ENCODE measurements at places on chromosomes 5 and 9.

DNA sequence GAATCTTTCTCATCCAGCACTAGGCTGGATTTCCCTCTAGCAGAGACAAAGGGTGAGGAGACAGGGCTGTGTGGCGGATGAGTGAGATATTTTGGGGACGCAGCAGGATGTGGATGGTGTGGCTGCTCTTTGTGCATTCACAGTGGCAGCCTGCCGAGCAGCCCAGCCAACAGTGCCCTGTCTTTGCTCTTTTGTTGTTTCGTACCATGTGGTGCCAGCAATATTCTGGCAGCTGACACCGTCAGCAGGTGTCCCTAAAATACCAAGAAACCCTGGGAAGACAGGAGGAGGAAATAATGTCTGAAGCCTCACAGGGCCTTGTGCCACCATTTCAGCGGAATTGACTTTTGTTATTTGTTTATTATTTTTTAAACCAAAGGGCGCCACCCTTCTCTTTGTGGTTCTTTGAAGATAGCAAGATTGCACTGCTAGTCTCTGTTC is 141.4 kb downstream of the CCDC192 start:
- no peak for DNase-seq

- no peak for DNase-seq
Measured at GRCh38 chr5:7000310-7000709, 287.1 kb downstream of the TENT4A start.

DNA sequence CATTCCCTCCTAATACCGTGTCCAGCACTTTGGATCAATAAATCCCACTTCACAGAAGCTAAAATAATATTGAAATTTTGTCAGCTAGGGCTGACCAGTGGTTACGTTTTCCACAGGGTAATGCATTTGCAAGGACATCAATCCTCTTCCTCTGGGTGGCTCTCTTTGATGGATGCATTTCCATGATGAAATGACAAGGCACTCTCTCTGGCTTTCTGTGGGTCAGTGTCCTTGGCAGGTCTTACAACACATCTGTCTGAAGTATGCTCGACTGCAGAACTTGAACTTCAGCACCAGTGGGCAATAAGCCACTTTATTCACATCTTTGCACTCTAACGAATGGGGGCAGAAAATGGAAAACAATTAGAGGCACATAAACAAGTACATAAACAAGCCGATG is 330.1 kb downstream of the ADAMTS6 start:
- DNase-seq = no peak

DNA sequence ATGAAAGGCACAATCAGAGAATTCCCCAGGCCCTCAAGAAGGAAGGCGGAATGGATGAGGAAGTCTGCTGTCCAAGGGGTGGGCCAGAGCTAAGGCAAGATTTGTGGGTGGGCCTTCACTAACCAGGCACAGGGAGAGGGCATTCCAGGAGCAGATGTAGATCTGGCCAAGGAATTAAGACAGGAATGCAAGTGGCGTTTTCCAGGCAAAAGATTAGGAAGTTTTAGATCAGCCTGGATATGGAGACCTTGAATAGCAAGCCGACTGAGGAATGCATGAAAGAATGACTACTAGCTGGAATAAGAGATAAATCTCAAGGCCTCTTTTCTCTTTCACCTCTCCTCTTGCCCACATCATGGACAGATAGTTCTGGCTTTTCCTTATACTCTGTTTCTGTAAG is 68.5 kb downstream of the GHR start:
- no peak for DNase-seq

GRCh38 chr9:117050007-117050406 is 362.9 kb downstream of the TRIM32 start:
- no peak for DNase-seq

DNA sequence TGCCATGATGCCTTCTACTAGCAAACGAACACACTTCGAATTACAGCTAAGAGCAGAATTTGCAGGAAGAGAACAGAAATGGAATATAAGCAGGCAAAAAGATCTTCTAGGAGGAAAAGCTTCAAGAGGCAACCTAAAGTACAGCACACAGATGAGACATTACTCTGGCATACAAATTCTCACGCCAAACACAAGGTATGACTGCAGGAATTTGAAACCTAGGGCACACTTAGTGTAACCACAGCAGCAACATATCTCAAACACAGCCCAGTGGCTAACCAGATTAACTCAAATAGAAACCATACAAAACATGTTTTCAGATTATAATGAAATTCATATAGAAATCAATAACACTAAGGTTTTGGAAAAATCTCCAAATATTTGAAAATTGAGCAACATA is 481.0 kb upstream of the RGMB start:
- DNase-seq = no peak

DNA sequence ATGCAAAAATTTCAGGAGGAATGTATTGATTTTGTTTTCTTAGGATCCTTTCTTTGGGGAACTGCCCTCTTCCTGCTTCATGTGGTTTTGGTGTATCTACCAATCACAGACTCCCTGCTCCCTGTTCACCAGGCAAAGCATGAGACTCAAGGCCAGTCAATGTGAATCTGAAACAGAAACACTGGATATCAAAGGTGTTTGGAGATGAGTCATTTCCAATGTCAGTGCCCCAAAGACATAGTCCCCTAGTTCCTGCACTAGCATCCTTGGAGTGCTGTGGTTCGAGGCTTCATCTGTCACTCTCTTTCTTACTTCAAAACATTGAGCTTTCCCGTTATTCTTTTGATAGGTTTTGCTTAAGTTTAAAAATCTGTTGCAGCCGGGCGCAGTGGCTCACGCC is 8.1 kb downstream of the PPP3R2 start:
- DNase-seq = no peak

DNA sequence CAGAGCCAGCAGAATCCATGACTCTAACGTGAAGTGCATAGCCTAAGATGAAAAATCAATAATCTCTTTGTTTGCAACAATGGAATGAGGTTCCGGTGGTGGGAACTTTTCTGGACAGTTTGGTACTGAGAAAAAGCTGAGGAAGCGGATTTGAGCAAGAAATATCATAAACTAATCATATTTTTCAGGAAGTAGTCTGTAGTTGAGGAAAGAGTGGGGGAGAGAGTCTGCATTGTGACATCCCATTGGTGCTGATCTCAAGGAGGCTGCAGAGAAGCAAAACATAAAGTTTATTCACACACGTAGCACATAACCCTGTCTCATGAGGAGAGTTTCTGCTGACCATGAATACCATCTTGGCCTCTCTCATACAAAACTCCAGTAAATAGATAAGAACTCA is 15.8 kb upstream of the FCHO2 start:
- no peak for DNase-seq

GRCh38 chr5:135365281-135365680 is 33.8 kb downstream of the MACROH2A1 start:
- no peak for DNase-seq

GRCh38 chr9:69213647-69214046 is 39.6 kb downstream of the TJP2 start:
- DNase-seq = no peak

DNA sequence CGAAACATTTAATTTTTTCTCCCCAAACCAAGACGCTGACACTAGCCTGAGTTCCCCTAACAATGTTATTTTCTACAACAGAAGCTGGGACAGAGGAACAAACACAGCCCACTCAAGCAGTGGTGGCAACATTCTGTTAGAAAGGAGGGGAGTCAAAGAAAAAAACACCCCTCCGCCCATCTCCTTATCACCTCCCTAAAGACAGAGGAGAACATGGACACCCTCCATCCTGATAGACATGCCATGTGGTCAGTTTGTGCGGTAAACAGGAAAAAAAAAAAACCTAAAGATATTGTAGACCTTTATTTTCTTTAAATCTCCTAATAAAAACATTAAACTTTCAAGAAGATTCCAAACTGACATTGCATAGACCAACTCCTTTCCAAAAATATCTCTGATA is 2.9 kb upstream of the DPM2 start:
- no peak for DNase-seq

DNA sequence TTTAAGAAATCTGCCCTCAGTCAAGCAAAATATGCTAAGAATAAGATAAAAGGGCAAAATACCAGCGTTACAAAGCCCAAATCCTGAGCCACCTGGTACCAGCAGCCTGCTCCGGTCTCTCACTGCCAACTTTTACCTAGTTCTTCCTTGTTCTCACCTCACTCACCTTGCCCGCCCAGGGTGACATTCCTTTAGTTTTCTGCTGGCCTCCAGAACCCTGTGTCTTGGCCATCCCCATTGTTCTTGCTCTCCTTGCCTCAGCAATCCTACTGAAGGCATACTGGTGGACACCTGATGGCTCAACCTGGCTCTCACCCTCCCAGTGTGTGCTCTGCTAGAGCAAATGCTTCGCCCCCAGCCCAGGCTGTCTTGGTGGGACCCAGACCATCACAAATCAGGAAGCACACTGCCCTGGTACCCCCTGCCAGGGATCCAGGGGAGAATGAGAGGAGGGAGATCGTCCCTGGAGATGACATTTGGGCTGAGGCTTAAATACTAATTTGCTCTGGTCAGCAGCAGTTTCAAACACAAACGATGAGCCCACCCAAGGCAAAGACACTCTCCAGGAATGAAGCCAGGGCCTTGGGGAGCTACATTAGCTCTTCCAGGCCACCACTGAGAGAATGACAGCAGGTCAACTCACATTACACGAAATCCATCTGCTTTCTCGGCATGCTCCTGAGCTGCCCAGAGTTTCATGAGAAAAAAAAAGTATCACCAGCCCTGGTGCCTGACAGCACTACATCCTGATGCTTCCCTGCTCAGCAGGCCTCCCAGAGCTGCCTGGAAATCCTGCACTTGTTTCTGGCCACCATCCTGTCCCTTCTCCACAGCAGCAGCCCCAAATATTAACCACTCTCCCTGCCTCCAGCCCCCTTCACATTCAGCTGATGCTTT is 12.2 kb upstream of the SEPTIN8 start:
- DNase-seq = no peak

GRCh38 chr9:34606190-34606589 is 5.7 kb downstream of the RPP25L start:
- DNase-seq = no peak

DNA sequence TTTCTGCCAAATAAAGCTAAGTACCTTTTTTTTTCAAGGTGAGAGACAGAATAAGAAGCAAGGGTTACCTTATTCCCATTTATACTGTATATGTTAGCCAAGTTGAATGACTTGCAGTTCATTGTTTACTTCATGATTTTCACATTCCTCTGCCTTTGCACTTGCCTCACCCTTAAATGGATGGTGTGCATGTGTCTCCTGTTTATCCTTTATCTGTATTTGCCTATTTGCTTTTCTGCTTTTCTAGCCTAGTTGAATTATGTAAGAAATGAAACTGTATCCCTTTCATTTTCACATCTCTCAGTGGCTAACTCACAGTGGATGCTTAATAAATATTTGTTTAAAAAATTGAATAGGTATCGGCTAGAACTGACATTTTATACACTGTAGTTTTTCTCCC is 200.8 kb upstream of the ST8SIA4 start:
- DNase-seq = no peak

DNA sequence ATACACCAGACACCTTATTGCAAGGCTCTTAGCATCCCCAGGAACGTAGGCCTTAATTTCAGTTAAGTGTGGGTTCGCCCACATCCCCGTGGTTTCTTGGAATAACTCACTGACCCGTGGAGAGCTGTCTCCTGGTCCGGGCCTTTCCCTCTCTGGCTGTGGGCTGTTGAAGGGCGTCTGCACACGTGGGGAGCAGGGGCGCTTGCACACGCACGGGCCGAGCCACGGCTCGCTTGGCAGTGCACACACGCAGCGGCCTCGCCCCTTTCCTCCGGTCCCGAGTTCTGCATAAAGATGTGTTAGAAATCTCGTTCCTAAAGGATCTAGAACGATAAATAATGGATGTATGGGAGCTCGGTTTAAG is 141.9 kb downstream of the PBX3 start:
- DNase-seq = no peak

DNA sequence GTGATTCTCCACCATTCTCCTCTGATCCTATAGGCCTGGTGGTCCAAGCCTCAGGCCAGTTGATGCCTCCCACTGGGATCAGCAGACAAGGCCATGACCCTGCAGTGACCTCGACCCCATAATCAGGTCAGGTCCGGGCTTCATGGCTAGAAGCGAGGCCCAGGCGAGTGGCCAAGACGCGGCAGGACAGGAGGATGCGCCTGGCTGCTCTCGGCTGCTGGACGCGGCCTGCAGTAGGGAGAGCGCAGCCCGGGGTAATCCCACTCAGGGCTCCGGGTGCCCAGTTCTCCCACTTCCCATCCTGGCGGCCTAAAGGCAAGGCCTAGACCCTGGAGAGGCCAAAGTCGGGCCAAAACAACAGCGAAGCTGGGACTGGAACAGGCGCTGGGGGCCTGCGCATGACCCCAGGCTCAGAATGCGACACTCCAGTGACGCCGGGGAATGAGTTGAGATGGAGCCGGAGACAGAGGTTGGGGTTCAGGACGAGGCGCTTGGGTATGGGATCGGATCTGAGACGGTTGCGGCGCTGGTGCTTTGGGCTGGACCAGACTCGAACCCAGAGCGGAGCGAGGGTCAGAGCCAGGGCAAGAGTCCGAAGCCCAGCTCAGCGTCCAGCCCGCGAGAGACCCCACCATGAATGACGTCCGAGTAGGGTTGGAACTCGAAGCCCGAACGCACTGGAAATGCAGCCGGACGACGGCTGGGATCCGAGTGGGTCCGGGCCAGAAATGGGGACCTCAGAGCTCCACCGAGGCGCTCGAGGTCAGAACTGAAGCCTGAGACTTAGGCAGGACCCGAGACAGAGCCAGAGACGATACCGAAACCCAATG is 3.2 kb downstream of the LHX6 start:
- no peak for DNase-seq

DNA sequence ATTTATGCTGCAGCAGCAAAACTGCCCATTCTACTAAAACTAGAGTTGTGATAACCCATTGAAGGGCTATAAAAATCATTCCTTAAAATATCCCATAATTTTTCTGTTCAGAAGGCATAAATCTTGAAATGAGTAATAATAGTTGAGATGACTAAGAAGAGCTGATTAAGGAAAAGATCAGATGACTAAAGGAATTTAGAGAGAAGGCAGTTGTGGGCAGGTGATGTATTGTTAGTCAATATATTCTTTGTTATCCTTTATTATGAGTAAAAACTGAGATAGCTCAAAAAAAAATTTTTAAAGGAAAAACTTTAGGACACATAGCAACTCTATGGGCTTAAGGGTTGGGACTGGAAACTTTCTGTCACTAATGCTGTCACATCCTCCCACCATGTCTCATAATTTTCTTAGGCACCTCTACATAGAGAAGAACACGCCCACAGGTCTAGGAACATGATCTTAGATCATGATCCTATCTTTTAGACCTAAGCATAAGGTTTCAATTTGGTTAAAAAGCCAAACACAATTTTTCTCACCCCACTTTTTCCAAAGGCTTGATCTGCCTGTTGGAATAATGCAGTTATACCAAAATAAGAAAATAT is 597.5 kb upstream of the MEF2C start:
- DNase-seq = no peak

GRCh38 chr5:14408969-14409586 is 172.5 kb upstream of the OTULINL start:
- DNase-seq = no peak

GRCh38 chr5:81786991-81787390 is 36.1 kb upstream of the SSBP2 start:
- no peak for DNase-seq

Data from hematopoietic multipotent progenitor cell treated with erythropoietin and hydrocortisone succinate and interleukin-3 and kit ligand, for 17 days (in vitro differentiated cells).